Glomerular endothelial cell (primary cell): ENCODE measurements at places on chromosomes 4 and X. TPM values are rescaled to one million over a fixed set of nuclear protein-coding genes. Genes with fewer than 3 reads are reported as not detected.

Gene FGFBP1
- not detected in 2 replicates for total RNA-seq

Gene TEX13C
- not detected in 2 replicates for total RNA-seq

Gene ITM2A
- 104 and 159 TPM in 2 replicates for total RNA-seq

Gene RGN
- 0.15 and 0.35 TPM in 2 replicates for total RNA-seq

Gene PDGFC
- total RNA-seq: 10.9 and 13.7 TPM in 2 replicates

Gene TCEAL7
- total RNA-seq: 8.5 and 16.2 TPM in 2 replicates

Gene EGF
- 0.10 and 0.41 TPM in 2 replicates for total RNA-seq

Gene SLC9B1
- 0.24 and 0.41 TPM in 2 replicates for total RNA-seq

Gene KLF8
- 0.34 and 0.99 TPM in 2 replicates for total RNA-seq

Gene NMU
- 0.58 and 1.7 TPM in 2 replicates for total RNA-seq

Gene CXorf58
- total RNA-seq: not detected in 2 replicates

Gene CT45A10
- not detected in 2 replicates for total RNA-seq

DNA sequence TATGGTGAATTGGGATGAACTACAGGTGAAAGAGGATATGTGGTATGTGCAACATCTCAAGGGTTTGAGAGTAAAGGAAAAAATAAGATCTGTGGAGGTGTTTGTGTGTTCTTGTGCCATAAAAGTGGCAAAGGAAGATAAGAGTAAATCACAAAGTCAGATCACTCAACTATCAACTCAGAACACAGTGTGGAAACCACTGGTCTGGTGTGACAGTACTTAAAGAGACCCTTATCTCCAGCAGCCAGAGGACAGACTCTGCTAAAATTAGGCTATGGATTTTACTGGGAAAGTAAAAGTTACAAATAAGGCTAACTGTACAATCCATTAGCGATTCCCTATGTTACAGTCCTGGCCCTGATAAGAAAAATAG is 54.0 kb upstream of the PRDM8 start:
- no peak for DNase-seq

DNA sequence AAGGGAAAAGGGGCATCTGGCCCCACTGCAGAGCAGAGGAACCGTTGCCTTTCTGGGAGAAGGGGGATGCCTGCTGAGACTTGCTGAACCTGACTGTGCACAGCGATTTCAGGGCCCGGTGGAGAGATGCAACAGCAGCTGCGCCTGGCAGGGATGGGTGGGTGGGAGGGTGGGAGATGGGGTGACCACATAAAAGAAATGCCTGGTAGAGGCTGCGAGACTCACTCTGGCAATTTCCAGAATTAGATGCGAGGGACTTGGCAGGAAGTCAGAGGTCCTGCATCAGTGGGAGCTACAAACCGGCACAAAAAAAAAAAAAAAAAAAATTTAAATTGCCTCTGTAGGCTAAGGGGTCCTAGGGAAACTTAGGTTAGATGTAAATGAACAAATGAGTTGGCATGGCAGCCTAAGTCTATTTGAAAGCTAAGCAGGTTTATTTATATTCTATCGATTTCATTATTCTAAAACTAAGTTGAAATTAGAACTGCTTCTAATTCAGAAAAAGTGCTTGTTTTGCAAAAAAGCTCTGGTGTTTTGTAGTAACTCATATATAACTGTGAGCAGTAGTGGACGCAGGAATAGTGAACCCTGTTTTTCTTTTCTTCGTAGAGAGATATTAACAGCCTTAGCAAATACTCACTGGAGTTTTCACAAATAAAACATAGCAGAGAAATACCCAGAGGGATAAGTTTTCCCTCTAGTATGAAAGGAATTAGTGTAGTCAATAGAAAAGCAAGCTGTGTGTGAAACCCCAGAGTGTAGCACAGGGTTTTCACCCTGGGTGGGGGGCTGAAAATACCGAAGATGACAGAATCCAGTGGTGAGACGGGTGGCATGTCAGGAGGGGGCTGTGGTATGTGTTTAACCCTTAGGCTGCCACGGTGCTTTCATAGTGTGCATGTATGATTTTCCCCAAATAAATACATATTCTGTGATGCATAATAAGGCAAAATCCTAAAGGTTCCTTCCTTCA is 130.1 kb downstream of the EGF start:
- DNase-seq: no peak

DNA sequence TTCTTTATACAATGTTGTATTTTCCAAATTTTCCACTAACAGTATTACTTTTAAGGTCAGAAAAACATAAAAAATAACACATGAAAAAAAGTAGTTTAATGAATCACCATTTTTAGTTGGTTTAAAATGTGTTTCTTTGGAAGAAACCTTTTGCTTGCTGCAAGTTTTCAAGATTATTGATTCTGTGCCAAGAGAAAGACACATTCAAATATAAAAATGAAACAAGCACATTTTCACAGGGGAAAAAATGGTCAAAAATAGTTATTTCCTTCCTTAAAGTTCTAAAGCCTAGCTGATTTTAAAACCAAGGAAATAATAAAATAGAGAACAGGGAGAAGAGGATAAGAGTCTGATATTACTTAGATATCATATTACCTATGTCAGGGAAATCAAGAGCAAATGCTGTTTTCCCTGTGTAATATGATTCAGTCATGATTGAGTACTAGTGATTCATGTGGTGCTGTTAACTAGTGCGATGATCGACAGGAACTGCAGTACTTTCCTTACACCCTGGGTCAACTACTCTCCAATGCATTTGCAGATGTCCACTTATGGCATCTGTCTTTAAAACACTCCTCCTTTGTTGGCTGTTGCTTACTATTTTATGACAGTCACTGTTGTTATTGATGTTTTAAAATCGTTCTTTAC is 103.8 kb downstream of the CAMK2D start:
- no peak for DNase-seq

GRCh38 chr4:109406337-109406931 is 27.2 kb upstream of the SEC24B start:
- DNase-seq: peak; percentile 68

- DNase-seq: no peak
These were observed 10.9 kb downstream of the RASGEF1B start for GRCh38 chr4:81460834-81461233.

DNA sequence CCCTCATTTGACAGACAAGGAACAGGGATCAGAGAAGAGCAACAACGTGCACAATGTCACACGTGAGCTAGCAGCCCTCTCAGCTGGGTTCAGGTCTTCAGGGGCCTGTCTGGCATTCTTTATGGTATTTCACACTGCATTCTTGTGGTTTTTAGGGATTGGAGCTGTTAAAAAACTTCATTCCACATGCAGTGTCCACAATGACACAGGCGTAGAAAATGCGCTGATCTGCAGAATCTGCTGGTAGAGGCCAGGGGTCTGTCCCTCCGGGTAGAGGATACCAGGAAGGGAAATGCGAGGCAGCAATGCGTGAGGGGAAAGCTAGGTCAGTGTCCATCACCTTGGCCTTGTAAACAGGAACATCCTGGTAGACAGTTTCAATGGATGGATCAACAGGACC is 36.6 kb downstream of the MAP7D3 start:
- DNase-seq: no peak

DNA sequence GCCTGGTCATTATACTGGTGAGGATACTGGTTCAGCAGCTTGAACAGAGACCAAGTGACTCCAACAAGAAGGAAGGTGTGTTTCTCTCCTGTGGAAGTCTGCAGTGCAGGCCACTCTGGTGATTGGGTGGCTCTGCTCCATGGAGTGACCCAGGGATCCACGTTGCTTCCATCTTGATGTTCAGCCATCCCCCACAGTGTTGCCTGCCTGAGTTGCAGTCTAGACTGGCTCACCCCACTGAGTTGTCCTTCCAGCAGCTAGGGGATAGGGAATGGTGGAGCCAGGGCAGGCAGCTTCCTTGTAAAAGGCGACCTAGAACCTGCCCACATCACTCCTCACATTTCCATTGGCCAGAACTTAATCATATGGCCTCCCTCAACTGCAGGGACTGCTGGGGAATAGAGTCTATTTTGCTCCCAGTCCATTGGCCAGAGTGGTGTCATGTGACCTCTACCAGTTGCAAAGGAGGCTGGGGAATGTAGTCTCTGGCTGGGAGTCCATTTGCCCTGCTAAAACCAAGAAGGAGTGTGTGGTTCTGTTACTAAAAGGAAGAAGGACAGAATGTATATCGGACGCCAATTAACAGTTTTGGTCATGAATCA is 8.0 kb downstream of the MAN2B2 start:
- DNase-seq: peak; percentile 5

DNA sequence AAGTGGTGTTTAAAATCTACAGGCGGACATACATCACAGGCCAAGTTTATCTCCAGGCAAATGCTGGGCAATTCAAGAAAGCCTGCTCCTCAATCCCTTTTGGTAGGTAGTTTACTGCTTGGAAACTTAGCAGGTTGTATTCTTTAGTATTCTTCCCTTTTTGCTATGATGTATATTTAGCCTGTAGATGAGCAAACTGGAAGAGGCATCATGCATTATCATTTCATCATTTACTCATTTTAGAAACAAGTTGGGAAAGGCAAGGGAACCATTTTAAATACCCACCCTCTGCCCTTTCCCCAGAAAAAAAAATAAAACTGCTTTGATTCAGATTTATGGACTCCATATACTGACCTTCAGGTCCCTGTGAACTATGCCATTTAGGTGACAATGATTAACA is 213.2 kb downstream of the CAMK2D start:
- DNase-seq: no peak

DNA sequence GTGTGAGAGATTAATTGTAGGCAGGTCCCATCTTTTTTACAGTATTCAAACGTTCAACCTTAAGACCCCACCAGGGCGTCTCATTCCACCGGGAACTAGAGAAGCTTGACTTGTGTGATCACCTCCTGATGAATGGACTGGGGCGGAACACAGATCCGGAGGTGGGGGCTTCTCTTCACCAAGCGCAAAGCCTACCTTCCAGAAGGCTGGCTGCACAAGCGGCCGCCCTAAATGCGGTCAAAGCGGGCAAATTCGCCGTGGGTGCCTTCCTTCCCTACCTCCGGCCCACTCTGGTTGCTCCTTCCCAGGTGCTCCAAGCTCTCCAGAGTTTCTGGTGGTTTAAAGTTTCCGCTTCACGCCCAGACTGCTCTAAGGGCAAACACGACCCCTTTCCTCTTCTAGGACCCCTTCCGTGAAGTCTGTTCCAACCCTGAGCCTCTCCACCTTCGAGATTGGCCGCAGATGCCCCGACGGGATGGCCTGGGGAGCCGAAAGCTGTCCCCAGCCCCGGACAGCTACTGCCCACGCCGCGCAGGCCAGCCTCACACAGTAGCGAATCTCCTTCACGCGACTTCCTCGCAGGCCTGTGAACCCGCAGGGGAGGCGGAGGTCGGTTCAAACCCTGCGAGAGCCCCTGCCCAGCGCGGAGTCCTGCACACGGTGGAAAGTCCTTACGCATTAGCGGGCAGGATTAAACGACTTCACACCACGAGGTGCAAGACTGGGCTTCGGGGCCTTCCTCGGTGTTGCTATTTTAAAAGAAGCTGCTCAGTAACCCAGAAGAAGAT is 1.6 kb upstream of the WWC2 start:
- DNase-seq: no peak

DNA sequence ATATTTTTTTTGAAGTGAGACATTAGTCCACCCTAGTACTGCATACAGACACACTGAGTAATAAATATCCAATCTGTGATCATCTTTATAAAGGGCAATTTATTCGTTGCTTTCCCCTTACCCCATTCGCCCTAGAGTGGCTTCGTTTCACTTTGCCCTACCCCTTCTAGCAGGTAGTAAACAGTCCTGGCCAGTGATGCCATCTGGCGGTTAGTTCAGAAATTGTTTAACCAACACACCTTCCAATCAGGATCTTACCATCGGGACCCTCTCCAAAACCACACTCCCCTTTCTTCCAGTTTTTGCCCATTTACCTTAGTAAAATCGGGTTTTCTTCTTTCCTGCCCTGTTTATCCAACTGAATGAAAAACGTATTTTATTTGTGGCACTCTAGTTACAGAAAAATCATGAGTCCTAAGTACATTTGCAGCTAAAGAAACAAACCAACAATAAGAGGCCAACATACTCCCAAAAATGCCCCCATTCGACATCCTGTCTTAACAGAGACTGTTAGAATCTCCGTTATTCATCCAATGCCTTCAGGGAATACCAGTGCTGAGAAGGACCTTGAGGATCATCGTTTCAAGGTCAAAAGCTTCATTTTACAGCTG is 2.2 kb downstream of the PPA2 start:
- peak; percentile 70 for DNase-seq

DNA sequence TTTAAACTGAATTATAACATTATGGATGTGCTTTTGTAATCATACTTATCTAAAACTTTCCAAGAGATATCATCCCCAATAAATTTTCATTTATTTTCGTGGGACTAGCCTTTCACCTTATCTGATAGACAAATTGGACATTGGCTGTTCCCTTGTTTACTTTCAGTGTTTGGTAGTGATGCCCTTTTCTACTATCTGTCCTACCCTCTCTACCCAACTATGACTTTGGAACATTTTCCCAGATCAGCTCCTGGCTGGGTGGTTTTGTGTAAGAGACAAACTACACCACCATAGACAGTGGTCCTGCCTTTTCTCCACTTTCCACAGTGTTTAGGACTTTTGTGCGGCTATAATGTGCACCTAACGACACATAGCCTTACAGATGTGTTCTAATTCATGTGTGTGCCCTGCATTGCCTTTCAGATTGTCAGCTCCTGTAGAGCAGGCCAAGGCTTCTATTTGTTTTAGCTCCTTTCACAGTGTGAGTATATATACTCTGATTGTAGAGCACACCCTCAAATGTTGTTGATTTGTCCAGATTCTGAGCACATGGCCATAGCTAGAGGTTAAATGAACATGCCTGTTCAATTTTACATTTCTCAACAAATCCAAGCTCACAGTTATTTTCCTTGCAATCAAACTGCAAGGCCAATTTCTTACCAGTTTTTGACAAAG is 63.0 kb upstream of the TRPC5OS start:
- DNase-seq: no peak

DNA sequence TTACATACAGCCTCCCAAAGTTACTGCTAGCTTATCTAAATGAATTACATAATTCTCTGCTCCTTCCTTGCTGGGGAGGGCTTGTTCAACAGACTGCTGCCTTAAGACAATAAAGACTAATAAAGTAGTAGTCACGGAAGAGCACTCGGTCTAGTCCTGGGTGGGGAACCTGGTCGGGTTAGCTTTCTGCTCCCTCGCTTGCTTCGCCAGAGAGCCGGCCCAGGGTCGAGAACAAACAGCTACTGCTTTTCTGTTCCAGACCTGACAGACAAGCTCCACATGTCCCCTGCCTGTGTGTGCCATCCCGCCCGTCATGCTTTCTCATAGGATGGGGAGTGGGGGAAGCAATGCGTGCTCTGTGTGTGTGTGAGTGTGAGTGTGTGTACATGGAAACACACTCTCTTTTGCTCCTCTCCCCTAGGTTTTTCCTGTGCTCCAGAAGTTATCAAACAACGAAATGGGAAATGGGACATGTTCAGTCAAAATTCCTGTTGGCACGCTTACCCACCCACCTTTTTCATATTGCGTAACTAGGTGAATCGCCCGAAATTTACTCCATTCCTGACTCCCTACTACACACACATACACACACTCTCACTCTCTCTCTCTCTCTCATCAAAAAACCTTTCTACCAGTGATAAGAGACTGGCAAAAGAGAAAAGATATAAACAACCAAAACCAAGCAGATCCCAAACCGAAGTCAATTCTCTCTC is 1.3 kb downstream of the NPY1R start:
- DNase-seq: no peak
